MCF 10A (cell line): ENCODE measurements at places on chromosomes 7 and 10. TPM values are rescaled to one million over a fixed set of nuclear protein-coding genes. Genes with fewer than 3 reads are reported as not detected.
A peak's percentile ranks its signal among the peaks of the same experiment; 100 is the strongest.

DNA sequence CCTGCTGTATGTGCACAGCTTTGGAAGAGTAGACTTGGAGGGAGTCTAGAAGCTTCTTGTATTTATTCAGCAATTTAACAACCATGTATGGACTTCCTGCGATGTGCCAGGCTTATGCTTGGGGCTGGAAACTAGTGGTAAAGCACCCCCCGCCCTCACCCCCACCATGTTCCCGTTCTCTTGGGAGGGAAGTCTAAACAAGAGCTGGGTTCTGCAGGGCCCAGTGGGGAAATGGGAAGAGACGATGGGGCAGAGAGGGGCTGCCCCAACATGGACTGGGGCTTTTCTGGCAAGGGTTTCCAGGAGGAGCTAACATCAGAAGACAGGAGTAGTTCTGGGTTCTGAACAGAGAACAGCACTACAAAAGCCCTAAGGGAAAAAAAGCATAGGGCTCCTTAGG is 8.0 kb downstream of the RASSF4 start:
- DNase-seq: no peak

The LGI1 gene
- not detected in 2 replicates for total RNA-seq

GRCh38 chr10:24456322-24456721 is 247.4 kb downstream of the KIAA1217 start:
- peak; percentile 72 for DNase-seq

GRCh38 chr7:356087-356486 is 66.1 kb downstream of the FOXL3 start:
- DNase-seq: no peak

GRCh38 chr7:100874300-100874576 is 665 bp upstream of the SRRT start:
- DNase-seq: no peak
